ENCODE measurements at places on chromosomes 2 and 18.
A peak's percentile ranks its signal among the peaks of the same experiment; 100 is the strongest.

DNA sequence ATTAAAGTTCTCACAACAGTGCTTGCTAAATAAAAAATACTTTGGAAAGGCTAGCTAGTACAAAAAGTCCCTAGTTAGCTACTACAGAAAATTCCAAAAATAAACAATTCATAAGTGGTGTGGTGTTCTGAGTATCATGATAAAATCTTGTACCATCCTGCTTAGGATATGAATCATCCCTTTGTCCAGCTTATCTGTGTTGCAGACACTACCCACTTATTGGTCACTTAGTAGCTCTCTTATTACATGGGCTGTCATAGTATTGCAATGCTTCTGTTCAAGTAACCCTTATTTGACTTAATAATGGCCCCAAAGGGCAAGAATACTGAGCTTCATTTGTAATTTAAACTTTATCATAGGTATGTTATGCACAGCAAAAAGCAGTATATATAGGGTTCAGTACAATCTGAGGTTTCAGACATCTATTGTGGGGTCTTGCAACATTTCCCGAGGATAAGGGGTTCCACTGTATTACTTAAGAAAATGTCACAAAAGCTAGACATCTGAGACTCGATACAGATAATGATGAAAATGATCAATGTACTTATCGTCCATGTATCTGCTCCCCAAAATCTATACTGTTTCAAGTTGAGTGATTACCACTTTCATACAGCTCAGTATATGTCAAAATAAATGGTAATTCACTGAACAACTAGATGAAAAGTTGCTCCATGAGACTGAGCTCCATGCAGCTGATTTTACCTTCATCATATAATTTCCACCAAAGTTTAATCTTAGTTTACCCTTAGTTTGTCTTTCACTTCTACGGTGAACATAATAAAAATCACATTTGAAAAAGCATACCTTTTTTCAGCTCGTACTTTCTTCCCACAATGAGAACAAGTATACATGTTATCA is 93.8 kb downstream of the C2orf74 start:
- DNase-seq, result no peak

DNA sequence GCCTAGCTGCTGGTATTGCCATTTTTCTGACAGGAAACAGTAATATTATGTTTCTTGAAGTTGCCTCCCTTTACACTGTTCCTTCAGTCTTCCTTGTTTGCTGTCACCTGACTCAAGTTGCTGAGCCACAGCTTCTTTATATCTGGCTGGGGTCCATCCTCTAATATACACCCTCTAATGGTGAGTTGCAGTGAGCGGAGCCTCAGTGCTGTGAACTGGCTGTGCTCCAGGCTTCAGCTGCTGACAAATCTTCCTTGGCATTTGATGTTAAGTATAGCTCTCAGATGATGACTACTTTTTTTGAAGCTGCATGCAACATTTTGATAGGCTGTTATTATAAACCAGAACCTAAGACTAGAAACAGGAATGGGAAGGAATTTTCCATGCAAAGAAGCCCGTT is 366.7 kb downstream of the NUP35 start:
- no peak for DNase-seq

DNA sequence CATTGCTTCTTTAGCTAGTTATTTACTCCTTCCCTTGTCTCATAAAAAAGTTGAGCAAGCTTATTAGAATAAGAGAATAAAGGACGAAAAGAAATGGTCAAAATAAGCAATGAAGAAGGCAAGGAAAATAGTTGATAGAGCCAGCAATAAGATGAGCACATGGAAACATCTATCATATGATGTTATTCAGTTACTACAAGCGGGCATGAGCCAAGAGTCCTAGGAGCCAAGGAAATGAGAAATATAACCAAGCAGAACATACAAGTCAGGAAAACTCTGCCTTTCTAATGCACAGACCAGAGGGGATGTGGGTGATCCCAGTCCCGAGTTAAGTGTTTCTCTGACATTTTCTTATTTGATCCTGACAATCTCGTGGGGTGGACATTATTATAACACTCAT is 33.9 kb downstream of the INO80C start:
- DNase-seq, result no peak

GRCh38 chr2:209942936-209943605 is 59.4 kb upstream of the RPE start:
- DNase-seq, result no peak

GRCh38 chr2:49288113-49288705 is 133.9 kb upstream of the FSHR start:
- DNase-seq, result no peak

DNA sequence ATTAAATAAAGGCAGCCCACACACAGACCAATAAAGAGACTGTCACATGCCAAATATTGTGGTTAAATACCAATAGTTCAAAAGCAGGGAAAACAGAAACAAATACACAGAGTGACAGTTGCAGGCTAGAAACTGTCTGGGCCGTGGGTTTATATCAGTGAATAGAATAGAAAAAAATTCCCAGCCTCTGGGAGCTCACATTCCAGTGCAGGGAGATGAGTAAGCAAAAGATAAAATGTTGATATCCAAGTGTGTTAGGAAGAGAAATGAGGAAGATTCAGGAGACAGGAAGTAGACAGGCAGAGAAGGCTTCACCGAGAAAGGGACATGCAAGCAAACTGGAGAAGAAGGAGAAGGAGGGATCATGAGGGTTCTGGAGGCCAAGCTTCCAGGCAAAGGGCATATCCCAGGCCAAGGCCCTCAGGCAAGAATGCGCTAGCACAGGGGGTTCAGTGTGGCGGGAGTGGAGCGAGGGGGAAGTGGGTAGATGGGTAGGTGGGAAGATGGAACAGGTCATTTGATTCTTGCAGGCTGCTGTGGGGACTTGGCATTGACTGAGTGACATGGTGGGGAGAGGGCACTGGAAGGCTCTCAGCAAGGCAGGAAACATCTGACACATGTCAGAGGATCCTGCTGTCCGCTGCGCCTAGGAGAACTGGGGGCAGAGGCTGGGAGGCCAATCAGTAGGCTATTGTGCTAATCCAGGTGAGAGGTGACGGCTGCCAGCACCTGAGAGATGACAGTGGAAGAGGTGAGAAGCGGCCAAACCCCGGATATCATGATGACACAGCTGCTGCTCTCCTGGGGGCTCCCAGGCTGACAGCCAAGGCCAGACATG is 89.2 kb downstream of the ZBTB7C start:
- DNase-seq, result peak; percentile 97

DNA sequence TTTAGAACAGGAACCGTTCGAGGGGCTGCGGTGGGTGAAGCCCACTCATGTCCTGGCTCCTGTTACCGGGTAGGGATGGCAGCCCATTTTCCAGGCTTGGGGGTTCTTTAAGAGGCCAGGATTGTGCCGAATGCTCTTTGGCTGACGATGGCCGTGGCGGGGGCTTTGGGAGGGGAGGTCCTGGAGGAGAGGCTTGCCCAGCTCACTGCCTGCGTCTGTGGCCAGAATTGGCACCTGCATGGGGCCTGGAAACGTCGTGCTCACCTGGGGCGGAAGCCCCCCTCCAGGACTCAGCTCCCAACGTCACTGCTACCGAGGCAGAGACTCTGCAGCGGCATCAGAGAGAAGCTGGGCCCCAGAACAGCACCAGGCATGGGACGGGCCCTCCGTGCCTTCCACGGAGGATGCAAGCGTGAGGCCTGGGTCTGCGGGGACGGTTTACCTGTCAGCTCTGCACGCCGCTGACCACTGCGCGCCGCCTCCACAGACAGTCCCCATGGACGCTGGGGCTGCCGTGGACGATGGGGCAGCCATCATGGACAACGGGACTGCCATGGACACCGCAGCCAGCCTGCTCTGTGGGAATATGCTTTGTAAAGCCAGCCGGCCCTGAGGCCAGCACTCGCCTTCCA is 82.9 kb downstream of the NFATC1 start:
- no peak for DNase-seq

- no peak for DNase-seq
These were observed 25.3 kb downstream of the MARCO start for GRCh38 chr2:118967124-118967880.

DNA sequence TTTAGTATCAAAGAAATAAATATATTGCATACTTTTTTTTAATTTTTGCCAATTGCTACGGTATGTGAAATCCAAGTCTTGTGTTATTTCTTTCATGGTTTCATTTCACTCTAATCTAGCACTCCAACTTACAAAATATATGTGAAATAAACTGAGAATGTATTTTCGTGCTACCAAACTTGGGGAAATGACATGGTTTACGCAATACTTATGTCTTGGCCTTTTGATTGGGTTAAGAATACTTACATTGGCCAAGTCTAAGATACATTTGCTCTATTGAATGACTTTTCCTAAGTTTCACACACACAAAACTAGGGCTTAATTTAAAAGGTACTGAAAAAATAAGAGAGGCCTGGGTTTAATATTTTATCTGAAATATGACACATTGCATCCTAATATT is 80.5 kb downstream of the VRK2 start:
- DNase-seq, result no peak
